ENCODE measurements at places on chromosomes 6 and 20.
A peak's percentile ranks its signal among the peaks of the same experiment; 100 is the strongest.

DNA sequence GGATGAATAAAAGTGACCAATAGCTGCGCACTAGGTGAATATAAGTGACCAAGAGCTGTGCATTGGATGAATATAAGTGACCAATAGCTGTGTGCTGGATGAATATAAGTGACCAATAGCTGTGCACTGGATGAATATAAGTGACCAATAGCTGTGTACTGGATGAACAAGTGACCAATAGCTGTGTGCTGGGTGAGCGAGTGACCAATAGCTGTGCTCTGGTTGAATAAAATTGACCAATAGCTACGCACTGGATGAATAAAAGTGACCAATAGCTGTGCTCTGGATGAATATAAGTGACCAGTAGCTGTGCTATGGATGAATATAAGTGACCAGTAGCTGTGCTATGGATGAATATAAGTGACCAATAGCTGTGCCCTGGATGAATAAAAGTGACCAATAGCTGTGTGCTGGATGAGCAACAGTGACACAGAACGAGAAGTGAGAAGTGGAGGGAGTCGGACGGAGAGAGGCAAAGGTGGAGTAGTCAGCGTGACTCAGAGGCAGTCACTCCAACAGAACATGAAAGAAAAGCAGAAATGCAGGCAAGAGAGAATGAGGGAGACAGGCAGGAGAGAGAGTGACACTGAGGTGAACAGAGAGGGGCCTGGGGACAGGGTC is 38.5 kb downstream of the RBM38 start:
- no peak for DNase-seq

DNA sequence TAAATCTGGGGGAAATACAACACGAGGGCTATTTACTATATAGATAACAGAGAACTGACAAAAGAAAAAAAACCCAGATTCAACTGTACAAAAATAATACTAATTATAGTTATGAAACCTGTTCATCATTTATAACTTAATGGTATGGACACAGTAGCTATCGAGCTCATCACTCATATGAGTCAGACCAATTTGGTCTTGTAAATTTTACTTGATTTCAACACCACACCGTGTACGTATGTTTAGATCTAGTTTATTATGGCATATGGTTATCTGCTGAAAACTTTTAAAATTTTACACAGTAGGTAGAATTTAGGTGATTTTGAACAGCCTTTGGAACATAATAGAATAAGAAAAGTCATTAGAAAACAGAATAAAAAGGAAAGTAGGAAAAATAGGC is 5.5 kb downstream of the MYLK4 start:
- no peak for DNase-seq

GRCh38 chr6:136783495-136784270 is 8.6 kb downstream of the MAP3K5 start:
- DNase-seq = no peak

GRCh38 chr6:39911513-39912125 is 22.6 kb downstream of the MOCS1 start:
- DNase-seq = no peak

DNA sequence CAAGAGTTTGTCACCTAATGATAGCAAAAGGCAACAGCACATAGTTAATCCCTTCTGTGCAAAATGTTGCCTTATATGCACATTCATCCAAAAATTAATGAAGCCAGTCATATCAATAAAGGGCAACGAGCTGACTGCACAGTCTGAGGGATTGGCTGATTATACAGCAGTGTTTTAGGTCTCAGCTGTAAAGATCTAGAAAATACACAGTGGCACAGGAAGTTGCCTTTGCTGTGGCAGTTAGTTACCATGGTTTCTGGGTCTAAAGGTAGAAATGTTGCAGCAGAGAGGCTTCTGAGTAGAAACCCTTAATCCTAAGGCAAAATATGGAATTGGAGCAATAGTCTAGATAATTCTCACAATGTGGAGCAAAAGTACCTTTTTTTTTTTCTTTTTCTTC is 89.7 kb downstream of the SMPDL3A start:
- DNase-seq = no peak

GRCh38 chr6:122066200-122066599 is 333.3 kb upstream of the HSF2 start:
- no peak for DNase-seq

- DNase-seq = no peak
Measured at GRCh38 chr6:1766654-1767053, 156.9 kb downstream of the FOXC1 start.

DNA sequence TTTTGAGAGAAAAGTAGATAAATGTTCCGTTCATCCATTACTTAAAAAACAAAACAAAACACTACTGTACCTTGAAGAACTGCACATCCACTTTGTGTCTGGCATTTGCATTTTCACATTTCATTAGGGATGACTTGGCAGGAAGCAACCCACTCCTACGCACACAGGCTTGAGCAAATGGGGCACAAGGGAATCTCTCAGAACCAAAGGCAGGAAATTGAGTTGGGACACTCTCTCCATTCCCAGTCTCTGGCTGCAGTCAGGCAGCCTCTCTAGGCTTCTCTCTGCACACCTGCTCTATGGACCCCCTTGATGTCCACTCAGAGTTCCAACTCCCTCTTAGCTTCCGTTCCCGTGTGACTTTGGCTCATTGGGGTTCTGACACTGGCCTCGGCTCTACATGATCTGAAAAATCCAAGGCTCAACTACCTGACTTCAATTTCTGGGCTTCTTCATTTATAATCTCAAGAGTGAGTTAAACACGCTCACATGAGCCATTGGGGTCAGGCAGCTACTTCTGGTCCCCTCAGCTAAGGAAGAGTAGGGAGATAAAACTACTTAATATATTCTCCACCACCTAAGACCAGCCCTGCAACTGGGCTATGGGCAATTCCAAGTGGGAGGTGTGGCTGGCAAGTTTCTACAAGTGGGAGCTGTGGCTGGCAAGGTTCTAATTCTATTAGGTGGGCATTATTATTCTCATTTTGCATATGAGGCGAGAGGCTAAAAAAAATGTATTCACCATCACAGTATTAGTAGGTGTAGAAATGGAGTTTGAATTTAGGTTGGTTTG is 251.9 kb downstream of the SOD2 start:
- DNase-seq = no peak

- DNase-seq = no peak
Measured at GRCh38 chr6:148516217-148516616, 173.6 kb downstream of the SASH1 start.

DNA sequence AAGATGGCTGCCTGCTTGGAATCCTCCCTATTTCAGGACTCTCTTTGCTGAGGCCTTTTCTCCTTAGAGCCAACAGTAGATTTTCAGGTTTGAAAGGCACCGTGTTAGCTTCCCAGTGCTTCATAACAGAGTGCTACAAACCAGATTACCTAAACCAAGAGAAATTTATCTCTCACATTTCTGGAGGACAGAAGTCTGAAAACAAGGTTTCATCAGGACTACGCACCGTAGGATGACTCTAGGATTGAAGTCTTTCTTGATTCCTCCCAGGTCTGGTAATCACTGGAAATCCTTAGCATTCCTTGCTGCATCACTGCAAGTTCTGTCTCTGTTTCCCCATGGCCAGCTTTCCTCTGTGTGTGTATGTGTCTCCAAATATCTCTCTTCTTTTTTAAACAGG is 508.4 kb upstream of the GJE1 start:
- DNase-seq = no peak

GRCh38 chr6:9789201-9789600 is 625.7 kb downstream of the TFAP2A start:
- no peak for DNase-seq

DNA sequence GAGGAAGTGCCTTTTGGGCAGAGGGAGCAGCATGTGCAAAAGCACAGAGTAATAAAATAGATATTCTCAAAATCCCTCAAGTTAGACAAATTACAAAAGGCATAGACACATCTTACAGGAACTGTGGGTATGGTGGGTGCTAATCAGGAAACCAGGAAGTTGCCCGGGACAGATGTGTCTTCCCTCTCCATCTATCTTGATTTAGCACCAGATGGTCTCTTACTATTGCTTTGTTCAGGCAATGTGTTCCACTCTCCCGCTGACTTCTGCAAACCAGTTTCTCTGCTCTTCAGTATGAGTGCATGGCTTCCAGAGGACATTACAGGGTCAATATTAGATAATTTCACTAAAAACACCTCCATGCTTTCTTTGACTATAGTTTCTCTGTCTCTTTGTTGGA is 13.2 kb downstream of the CITED2 start:
- no peak for DNase-seq

GRCh38 chr6:149012040-149012545 is 265.3 kb downstream of the UST start:
- no peak for DNase-seq

GRCh38 chr6:99613705-99614429 is 7.2 kb downstream of the PRDM13 start:
- DNase-seq = no peak

GRCh38 chr6:68778356-68779020 is 143.4 kb downstream of the ADGRB3 start:
- peak; percentile 61 for DNase-seq

GRCh38 chr6:163964789-163965188 is 550.3 kb downstream of the QKI start:
- DNase-seq = no peak

DNA sequence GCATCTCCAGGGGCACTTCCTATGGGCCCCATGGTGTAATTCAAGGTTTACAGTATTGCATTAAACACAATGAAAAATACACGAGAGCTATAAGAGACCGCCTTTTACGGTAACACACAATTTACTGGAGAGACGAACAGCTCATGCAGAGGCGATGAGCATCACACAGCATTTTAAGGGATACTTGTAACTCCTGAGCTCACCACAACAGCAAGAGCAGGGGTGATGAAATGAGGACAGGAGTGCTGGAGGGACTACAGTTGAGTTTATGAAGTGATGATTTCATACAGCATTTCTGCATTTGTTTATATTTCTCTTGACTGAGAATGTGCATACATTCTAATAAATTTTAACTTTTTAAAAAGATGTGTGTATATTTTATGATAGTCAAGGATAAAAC is 113.9 kb downstream of the WDR27 start:
- DNase-seq = no peak

DNA sequence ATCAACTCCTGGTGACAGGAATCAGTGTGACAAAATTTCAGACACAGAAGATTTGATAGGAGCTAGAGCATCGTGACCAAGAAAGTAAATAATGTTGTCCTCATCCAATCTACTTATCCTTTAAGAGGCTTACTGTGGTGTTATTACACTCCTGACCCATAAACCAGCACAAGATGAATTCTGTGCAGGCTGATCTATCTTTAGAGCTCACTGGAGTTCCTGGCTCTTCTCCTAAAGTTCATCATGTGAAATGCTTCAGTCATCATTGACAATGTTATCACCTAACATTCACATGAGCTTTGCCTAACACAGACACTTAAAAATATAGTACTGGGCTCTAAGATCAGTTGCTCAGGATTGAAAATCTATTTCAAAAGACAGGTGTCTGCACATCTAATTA is 271.0 kb upstream of the HSF2 start:
- DNase-seq = no peak

DNA sequence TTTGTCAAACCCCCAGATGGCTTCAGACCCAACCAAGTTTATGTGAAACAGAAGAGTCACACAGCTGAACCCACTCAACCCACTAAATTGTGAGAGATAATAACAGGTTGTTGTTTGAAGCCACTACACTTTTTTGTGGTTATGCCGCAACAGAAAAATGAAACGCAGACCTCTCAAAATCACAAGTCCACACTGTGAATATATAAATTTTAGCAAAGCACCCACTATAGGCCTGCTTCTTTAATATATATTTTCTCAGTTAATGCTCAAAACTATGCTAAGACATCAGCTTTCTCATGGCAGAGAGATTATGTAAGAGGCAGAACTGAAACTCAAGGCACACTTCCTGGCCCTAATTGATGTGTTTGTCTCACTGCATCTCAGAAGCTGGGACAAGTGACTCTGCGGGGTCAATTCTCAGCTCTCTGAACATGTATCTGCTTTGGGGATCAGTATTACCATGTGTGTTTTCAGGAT is 27.7 kb downstream of the MAP3K5 start:
- DNase-seq = no peak

DNA sequence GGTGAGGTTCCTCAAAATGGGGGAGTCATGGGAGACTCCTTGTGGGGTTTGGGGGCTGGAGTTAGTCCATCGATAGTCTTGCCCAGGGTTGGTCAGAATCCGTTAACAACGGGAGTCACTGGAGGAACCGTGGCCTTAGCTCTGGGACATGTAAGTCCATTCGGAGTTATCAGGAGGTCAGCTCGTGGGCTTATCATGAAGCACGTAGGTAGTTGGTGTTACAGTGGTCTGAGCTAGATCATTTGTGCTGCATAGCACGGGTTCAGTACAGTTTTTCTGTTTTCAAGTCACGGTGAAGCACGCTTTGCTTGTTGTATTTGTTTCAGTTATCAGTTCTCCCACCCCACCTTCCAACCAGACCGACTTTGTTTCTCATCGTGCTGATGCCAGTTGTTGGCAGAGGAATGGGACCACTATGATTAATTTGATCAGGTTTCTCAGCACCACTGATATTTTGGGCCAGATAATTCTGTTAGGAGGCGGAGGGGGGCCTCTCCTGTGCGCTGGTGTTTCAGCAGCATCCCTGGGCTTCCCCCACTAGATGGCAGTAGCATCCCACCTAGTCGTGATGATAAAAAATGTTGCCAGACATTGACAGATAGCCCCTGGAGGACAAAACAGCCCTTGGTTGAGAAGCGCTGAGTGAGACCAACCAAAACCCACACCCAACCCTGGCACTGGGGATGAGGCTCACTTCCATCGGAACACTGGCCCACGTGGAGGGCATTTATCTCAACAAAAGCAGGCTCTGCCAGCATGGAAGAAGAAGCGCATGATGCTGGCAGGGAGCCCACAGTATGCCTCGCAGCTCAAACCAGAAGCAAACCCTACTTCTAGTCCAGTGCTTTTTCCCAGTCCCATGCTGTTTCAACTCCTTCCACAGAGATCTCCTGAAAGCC is 2.2 kb upstream of the APMAP start:
- peak; percentile 75 for DNase-seq

- no peak for DNase-seq
Measured at GRCh38 chr6:138339024-138339423, 38.7 kb upstream of the SMIM28 start.

GRCh38 chr6:69801225-69801624 is 4.4 kb upstream of the LMBRD1 start:
- no peak for DNase-seq

DNA sequence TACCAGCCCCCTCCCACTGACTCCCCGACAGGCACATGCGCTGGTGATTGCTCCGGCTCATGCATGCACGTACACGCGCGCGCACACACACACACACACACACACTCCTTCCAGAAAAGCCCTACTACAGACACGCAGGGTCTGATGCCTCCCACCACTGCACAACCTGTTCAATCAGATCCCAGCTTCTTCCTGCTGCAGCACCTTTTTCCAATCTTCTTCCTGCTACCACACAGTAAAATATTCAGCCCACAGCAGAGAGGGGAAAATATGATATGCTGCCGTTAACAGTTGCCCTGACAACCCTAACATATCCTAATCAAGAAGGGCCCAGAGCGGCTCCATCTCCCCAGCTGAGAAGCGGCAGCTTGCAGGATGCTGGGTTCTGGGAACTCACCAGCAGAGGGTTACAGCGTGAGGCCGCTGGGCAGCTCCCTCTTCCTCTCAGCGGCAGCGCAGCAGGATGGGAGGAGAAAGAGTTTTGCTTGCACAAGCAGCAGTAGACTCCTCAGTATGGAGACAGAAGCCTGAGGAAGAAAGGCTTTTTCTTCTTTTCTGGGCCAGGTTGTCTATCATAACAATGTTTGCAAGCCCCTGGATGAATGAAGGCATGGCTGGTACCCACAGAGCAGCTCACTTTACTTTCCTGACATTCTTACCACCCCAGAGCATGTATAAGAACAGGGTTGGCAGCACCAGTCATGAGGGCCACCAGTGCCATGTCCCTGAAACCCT is 23.9 kb downstream of the MAP7 start:
- peak; percentile 48 for DNase-seq

All from cerebellar nuclear complex (tissue), 1 donor.